HCT116 (cell line): ENCODE measurements at places on chromosomes 7 and 10.

DNA sequence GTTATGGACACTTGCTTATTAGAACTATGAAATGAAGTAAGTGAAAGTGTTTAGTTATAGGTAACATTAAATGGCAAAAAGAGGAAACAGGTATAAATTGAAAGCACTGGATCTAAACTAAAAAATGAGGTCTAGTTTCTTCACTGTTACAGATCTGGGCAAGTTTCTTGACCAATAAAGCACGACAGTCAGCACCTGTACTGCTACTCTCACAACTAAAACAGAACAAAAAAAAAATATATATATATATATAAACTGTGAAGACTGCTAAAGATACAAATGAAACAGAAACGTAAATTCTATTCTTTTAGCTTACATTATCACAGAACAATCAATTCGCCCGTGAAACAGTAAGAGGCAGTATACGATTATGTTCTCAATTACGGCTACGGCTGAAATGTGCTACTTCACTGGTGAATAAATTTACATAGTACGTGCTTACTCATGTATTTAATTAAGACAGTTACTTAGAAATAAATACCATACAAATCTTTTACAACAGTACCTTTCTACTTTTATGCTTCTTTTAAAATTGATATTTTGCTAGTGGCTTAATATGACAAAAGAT, 4.2 kb downstream of the AHR start:
- DNase-seq, result no peak

GRCh38 chr7:95675016-95675415, 78.7 kb upstream of the PDK4 start:
- DNase-seq, result no peak

- no peak for DNase-seq
Measured at GRCh38 chr10:123165445-123166072, 11.4 kb downstream of the BUB3 start.

DNA sequence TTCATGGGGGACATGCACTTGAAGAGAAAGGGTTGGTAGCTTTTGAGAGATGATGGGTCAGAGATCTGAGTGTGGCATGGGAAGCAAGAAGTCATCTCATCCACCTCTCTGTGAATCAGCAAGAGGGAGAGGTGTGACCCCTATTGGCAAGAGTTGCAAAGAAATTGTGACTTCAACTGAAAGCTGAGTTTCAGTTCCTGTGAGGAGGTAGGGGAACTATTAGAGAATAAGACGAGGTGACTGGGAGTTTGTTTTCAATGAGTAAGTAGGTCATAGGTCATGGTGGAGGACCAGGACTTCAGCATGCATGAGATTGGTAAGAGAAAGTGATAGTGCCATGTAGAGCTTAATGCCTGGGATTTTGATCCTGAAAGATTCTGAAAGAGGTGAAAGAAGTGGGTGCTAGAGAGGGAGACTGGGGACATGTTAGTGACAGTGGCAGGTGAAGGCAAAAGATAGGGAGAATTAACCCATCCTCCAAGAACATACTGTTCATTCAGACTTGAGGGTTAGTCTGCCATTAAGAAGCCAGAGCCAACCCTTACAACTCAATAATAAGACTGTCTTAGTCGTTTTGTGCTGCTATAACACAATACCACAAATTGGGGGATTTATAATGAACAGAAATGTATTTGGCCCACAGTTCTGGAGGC, 75.5 kb upstream of the CAPZA2 start:
- DNase-seq, result no peak

DNA sequence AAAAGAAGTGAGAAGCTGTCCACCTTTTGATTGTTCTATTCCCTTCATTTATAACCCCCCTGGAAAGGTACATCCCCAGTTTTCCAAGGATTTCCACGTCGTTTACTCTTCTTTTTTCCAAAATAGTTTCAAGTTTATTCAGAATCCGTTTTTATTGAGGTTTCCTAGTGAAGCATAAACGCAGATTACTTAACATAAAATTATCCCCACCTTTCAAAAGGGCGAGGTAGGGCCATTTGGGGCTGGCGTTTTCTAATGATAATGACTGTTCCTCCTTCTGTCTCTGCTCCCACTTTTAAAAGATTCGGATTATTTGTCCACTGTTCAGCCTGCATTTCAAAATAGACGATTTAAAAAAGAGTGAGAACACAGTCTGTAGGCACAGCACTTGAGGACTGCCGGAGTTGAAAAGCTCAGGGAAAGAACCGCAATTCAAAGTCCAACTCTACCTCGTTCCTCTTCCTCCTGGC, 165.2 kb upstream of the PPP1R3A start:
- DNase-seq, result no peak

GRCh38 chr7:96591159-96591899, 118.3 kb downstream of the SEM1 start:
- no peak for DNase-seq

- DNase-seq, result no peak
Measured at GRCh38 chr7:95421000-95421846, 13.6 kb downstream of the PON2 start.

- no peak for DNase-seq
Measured at GRCh38 chr7:15662451-15662850, 24.0 kb downstream of the MEOX2 start.

DNA sequence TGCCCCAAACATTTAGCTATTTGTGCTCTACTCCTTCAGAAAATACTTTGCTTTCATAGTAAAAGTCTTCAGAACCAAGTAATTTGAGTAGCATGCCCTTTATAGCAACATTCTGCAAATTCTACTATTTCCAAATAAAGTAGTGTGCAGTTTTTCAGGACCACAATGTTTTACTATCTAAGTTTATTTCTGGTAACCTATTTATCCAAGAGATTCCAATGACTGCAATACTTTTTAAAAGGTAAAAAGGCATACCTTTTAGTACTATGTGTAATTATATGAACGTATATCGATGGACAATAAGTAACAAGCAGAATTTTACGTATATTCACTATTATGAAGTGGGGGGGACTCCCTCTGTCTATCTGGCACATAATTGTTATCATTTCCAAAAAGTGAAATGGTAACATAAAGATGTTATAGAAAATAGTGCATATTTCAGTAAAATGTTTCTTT, 6.9 kb upstream of the CAV2 start:
- DNase-seq, result no peak

DNA sequence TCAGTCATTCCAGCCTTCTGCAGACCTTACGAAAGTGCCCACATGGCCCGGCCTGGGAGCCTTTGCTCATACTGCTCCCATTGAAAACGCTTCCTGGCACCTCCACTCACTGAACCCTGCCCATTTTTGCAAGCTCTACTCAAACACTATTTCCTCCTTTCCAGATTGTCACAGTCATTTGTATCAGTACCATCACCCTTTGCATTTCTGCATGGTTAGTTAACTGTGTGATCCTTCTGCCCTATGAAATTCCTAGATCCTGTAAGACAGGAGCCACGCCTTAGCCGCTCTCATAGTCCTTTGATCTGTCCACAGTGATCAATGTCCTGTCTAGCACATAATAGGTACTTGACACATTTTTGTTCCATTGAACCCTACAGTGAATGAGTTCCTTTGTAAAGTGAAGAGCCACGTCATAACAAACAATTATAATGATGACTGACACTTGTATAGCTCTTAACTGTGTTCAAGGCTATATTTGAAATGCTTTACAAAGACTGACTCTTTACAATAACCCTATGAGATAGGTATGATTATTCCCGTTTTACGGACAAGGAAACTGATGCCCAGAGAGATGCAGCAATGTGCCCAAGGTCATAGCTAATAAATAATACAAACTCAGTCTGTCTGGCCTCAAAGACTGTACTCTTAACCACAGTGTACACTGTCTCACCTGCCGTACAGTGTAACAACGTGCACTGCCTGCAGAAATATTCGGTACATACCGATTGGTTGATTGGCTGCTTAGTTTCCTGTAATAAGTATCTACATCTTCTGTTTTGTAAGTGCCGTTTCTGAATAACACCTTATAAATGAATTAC, 16.6 kb upstream of the ITIH2 start:
- no peak for DNase-seq

DNA sequence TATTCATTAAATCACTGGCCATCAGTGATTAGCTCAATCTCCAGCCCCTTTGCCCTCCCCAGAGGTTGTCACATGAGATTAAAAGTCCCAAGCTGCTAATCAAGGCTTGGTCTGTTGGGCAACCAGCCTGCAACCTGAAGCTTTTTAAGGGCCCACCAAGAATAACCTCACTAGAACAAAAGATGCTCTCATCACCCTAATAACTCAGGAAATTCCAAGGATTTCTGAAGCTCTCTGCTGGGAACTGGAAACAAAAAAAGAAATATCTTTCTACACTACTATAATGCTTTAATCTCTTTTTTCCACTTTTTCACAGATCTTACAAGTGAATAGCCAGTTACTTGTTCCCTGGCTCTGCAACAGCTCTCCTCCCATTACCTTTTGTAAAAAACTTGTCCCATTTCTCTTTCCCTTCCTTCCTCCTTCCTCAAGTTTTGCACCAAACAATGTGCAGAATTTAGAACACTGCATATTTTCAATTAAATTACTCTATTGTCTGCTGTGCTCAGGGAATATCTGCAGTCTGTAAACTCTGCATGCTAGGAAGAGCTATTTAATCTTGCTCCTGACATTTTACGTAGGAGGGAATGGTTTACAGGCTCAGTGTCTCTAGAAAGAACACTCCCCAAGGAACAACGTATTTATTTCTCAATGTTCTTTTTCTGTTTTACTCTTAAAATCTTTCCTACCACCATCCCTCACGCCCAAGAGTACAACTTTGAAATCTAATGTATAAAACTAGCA, 169.1 kb downstream of the IMMP2L start:
- DNase-seq, result no peak

DNA sequence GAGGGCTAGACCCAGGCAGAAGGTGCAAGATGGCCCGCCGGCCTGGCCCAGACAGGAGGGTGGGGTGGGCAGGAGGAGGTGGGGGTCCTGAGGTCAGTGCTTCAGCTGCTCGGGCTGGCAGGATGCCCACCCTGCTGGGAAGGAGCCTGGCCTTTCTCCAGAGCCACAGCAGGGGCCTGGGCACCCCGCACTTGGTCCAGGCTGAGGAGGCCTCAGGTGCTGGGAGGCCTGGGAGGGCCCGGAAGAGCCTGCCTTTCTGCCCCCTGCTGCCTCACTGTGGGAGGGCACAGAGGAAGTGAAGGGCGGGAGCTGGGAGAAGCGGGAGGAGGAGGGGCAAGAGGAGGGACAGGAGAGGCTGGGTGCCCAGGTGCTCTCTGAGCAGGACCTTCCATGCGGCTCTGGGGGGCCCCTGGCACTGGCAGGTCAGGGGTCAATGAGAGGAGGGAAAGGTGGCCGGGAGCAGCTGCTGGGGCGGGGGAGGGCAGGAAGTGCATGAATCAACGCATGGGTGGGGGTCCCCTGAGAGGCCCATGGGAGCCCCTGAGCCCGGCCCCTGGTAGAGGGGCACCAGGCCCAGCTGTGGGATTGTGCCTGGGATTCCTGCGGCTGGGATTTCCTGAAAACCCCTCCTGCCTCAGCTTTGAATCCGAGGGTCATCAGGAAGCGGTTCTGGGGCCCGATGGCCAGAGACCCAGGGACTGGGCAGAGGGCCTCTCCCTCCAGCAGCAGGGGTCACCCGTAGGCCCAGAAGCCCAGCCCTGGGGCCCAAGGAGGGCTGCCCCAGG, 49.9 kb downstream of the PWWP2B start:
- peak; percentile 48 for DNase-seq

GRCh38 chr7:95730493-95731280, 41.7 kb upstream of the DYNC1I1 start:
- DNase-seq, result no peak

GRCh38 chr7:129213828-129214227, 11.0 kb upstream of the AHCYL2 start:
- no peak for DNase-seq

- DNase-seq, result no peak
Measured at GRCh38 chr7:37327288-37327687, 121.4 kb downstream of the ELMO1 start.

DNA sequence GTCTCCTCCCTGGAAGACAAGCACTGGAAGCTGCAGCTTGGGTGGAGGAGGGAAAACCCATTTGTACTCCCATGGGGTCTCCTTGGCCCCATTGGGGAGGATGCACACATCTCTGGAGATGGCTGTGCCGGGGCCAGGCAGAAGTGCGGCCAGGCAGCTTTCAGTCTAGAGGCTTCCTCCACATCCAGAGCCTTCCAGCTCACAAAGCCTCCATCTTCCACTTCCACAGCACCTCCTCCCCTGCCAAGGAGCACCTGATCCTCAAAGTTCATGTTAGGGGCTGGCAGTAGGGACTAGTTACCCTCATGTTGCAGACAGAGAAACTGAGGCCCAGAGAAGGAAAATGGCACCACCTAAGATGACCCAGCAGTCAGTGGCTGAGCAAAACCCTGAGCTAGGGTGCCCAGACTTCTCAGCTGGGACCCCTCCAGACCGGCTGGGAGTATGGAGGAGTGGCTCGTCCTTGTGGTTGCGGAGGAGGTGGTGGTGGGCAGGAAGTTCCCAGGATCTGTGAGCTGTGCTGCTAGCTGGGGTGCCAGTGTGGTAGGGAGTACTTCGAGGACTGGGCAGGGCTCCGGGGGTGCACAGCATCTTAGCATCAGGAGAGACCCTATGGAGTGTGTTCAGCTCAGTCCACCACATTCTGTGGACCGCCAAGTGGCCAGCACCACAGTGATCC, 44.2 kb downstream of the ADCYAP1R1 start:
- DNase-seq, result no peak

DNA sequence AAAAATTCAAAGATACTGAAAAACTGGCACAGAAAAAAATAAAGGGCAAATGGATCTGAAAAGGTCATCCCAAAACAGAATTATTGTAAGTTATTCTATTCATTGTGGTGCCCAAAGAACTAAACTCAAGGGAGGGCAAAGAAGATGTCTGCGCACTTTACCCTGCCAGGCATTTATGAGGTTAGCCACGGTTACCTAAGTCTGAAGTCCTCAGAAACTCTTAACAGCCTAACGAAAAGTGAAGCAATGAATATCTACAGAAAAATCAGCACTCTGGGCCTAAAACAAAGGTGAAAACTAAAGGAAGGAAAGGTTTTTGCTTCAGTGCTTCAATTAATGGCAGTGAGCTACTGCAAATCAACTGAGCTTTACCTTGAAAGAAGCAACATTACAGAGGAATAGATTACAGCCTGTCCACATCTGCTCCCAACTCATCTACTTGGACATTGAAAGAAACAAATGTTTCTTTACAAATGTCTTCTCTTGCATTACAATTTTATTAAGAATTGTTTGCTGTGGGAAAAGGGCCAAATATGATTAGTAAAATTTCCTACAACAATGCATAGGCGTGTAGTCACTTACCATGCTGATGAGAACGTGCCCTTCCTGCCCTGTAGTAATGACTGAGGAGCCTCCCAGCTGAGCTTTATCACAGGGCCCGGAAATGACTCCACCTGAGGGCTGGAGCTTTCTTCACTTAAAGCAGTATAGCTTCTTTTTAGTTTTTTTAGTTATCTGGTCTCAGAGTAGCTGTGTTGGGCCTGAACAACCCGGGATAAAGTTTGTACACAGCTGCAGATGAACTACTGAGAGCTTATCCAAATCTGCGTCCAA, at the start of gene TUBAL3:
Gene TUBAL3, minus strand, starts transcription at position 621 of the 834 bp plus-strand sequence. Its CDS starts 36 bp downstream, at position 585.
- DNase-seq, result no peak

- DNase-seq, result no peak
Measured at GRCh38 chr10:70576803-70577517, 25.6 kb downstream of the PRF1 start.
